CD4-positive, alpha-beta T cell treated with Interleukin-10 for 1 hour (primary cell): ENCODE measurements at places on chromosomes 5 and 9.

- no peak for DNase-seq
Observed at GRCh38 chr5:108238461-108238860, 143.4 kb downstream of the FBXL17 start.

DNA sequence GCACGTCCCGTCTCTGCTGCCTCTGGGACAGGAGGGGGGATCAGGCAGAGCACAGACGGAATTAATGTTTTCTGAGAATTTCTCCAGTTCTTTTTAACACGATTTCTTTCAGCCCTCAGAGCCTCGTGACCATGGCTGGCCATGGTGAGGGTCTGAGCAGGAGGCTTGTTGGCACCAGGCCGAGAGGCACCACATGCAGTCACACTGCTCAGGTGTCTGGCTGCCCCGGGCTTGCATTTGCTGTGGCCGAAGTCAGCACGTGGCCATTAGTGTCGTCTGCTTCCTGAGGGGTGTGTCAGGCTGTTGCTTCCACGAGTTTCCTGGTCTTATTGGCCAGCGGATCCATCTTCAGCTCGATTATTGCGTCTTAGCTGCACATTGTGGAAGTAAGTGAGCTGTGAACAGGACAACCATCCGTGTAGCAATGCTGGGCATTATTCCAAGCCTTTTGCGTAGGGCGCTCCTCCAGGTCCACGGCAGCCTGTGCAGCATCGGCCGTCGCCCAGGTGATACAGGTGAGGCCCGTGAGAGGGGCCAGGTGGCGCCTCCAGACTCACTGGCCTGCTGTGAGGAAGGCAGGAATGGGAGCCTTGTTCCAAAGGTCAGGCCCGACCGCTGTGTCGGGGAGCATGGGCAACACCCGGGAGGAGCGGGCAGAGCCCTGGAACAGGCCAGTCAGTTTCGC, 114.2 kb upstream of the CACNA1B start:
- no peak for DNase-seq

- DNase-seq = no peak
Observed at GRCh38 chr5:139141446-139142204, 56.5 kb downstream of the SIL1 start.

DNA sequence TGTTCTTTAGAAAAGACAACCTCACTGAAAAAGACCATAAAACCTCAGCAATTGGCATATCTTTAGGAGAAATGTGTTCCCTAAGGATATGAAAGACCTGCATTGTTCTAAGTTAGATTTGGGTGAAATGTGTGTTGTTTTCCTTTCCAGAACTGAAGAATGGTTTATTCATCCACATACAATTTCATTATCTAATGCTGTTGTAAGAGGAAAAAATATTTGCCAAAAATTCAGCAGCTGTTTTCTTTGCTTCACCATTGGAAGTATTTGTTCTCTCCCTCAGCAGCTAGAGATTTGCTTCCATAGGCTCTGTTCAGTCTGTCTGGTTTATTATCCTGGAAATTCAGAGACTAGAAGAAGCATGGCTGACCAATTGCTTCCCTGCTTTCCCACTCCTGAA, 150.9 kb downstream of the ISOC1 start:
- DNase-seq = no peak

GRCh38 chr5:57671371-57671770, 188.8 kb upstream of the ACTBL2 start:
- no peak for DNase-seq

DNA sequence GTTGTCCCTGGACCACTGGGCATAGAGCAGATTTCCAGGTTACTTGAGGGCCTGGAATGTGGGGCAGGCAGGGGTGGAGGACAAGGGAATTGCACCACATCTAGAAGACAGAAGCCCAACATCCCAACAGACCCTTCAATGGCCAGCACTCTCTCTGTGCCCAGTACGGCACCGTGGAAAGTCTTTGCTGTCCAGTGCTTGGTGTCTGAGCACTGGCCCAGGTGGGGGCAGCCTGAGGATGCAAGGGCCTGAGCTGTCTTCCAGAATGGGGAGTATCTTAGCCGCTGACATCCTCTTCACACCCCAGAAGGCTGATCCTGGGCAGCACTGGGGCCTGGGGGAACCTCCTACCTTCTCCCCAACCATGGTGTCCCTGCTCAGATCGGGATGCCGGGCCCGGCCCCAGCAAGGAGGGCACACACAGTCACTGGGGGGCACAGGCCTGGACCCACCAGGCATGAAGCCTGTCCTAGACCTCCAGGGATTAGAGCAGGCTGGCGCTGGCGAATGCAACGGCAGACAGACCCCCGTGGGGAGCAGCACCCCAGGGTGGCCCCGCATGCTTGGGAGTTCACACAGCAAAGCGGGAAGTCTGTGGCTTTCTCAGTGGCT, 40.6 kb upstream of the OLFM1 start:
- no peak for DNase-seq

DNA sequence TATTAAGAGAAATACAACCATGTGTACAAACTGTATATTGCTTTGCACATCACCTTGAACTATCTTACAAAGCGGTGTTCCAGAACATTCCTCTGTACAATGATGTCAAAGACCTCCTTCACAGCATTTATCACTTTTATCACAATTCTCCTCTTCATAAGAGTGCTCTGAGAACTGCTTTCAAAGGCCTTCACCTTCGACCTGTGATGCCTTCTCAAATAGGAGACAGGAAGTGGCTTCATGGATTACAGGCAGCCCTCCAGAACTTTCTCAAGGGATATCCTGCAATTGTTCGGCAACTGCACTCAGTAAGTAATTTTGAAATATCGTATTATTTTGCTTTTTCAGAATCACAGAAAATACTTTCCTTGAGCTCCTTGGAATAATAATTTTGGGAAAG, 68.0 kb upstream of the IL7R start:
- no peak for DNase-seq

DNA sequence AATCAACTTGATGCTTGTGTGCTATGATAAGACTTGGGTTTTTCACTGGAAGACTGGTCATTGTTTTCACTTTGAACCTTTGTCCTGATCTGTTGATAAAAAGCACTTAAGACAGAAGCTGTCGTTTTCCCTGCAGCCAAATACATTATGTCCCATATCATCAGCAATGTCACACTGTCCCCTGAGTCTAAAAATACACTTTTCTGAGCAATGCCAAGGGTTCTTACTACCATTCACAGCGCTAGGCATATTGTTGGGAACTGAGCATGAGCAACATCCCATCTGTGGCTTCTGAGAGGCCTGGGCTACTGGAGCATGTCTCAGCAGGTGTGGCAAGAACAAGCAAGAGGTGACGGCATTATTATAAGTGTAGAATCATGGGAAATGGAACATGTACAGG, 81.8 kb downstream of the SEMA6A start:
- DNase-seq = no peak

GRCh38 chr5:131786900-131787692, 9.7 kb downstream of the FNIP1 start:
- no peak for DNase-seq
